Kidney epithelial cell (primary cell): ENCODE measurements at places on chromosomes 5 and 9. TPM values are rescaled to one million over a fixed set of nuclear protein-coding genes. Genes with fewer than 3 reads are reported as not detected.

ANKH gene
- 9.0 and 15.8 TPM in 2 replicates for total RNA-seq

DNA sequence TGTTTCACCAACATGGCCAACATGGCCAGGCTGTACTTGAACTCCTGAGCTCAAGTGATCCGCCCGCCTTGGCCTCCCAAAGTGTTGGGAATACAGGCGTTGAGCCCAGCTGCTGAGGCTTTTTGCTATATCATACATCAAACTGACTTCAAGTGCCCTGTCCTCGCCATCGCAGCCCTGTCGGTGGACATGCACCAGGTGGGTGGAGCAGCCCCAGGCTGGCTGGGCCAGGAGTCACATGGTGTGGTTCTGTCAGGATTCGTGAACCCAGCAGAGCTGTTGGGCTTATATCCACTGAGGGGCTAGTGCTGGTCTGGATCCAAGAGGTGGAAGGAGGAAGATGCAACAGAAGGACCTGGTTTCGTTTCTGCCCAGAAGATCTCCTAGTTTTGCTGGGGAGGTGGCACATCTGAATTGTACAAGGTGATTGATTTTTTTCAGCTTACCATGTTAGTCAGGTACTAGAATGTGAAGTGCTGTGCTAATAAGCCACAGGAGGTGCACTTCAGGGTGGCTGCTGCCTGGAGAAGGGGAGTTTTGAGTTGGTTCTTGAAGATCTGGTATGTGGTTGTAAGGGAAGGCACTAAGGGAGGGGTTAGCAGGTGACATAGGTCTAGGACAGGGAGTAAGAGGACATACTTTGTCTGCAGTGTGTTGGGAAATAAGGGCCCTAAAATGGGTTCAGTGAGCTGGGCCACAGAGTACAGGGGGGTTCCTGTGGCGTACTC lies 16.1 kb downstream of the PCBD2 start:
- DNase-seq, result no peak

- no peak for DNase-seq
Measured at GRCh38 chr9:122403381-122404000, 32.7 kb downstream of the PTGS1 start.

RELL2 gene
- 7.8 and 12.6 TPM in 2 replicates for total RNA-seq

GRCh38 chr9:18849890-18850677 lies 182.9 kb downstream of the SAXO1 start:
- no peak for DNase-seq
